ENCODE measurements at places on chromosomes 11 and 22.

- DNase-seq: no peak
Observed at GRCh38 chr22:27617214-27617881, 184.2 kb downstream of the MN1 start.

GRCh38 chr11:29527391-29527936 lies 489.4 kb downstream of the KCNA4 start:
- DNase-seq: peak; percentile 39

- DNase-seq: no peak
Observed at GRCh38 chr11:114472661-114473060, 33.4 kb downstream of the REXO2 start.

DNA sequence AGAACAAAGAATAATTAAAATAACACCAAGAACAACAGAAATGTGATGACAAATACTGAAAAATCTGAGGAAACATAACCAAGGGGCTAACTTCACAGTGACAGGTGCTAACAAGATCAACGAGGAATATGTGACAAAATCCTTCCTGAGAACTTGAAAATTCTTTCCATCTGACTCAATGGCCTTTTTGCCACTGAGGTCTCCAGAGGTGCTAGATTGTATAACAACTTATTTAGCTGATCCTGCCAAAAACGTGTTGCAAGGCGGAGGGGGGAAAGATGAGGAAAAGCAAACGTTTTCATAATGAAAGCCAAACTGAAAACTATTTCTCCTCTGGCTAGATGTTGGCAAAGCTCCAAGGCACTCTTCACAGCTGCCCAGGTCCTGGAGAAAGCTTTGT lies 364.5 kb downstream of the NTM start:
- no peak for DNase-seq

DNA sequence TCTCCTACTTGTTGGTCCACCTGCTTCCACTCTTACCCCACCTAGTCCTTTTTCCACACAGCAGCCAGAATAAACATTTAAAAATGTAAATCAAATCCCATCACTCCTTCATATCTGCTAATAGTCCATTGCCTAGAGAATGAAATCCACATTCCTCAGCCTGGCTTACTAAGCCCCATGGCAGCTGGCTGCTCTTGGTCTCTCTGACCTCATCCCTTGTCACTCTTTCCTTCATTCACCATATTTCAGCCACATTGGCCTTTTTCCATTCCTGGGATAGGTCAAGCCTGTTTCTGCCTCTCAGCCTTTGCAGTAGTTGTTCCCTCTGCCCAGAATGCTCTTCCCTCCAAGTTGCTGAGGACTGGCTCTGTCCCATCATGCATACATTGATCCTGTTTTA lies 512.8 kb downstream of the INSC start:
- DNase-seq: no peak

- no peak for DNase-seq
Observed at GRCh38 chr22:19604711-19605268, 80.6 kb upstream of the CLDN5 start.

DNA sequence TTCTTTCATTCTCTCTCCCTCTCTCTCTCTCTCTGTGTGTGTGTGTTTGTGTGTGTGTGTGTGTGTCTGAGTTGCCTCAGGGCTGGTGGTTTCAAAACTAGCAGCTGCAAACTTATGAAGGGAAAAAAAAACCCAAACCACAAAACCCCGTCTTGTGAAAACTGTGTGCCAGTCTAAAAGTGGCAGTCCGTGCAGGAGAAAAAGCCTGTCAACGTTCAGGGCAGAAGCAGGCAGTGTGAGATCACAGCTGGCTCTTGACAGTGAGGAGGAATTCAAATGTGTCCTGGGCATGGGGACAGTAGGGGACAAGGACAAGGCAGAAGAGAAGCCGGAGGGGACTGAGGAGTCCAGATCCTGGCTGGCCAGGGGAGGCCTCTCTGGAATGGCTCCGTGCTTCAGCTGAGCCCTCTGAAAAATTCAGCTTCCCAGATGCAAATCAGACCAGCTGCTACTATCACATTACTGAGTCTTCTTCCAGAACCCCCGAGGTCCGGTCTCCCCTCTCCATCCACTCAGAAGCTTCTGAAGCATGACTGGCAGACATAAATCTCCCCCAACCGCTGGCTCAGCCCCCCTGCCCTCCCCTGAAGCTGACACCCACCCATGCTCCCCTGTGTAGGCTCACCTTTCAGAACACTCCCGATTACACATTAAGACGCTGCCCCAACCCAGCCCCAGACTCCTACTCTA lies 31.9 kb downstream of the FLI1 start:
- DNase-seq: no peak

GRCh38 chr11:25612806-25613205 lies 719.1 kb upstream of the ANO3 start:
- DNase-seq: no peak

DNA sequence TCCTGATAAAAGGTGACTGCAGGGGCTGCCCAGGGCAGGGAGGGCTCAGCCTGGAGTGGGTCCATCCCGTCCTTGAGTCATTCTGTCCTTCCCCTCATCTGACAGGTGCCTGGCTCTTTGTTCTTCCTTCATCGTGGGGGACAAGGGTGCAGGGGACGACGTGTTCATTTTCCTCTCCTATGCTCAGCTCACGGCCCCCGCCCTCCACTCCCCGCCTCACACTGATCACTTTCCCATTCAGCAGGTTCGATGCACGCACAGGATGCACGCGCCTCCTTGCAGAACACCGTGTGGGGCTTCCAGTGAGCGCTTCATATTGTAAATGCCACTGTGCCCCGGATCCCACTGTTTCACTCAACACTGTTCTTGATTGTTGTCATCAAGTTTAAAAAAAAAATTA lies 32.7 kb upstream of the SHANK2 start:
- DNase-seq: no peak

DNA sequence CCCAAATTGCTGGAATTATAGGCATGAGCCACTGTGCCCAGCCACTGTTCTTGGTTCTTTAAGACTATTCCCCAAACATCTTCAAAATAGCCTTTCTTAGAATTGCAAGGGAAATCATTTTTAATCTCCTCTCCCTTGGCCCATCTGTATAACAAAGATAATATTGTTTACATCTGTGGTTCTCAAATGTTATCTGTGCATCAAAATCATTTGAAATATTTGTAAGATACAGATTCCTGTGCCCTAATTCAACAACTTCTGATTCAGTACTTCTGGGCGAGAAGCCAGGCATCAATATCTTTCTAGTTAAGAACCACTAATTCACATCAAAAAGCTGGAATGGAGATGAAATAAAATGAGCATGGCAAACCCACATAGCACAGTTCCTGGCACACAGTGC lies 83.0 kb downstream of the TMPRSS5 start:
- DNase-seq: no peak

DNA sequence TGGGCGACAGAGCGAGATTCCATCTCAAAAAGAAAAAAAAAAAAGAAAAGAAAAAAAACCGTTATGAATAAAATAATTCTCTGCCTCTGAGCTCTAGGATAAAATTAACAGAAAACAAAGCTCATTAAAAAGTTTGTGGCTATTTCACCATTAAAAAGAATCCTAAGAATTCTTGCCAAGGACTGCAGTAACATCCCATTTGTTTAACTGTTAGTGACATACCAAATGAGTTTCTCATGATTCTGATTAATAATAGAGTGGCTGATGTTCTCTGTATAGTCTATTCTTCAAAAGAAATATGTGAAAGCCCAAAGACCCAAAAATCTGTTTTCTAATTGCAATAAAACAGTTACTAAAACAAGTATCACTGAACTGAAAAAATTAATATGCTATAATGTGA lies 19.7 kb downstream of the CLNS1A start:
- DNase-seq: no peak

DNA sequence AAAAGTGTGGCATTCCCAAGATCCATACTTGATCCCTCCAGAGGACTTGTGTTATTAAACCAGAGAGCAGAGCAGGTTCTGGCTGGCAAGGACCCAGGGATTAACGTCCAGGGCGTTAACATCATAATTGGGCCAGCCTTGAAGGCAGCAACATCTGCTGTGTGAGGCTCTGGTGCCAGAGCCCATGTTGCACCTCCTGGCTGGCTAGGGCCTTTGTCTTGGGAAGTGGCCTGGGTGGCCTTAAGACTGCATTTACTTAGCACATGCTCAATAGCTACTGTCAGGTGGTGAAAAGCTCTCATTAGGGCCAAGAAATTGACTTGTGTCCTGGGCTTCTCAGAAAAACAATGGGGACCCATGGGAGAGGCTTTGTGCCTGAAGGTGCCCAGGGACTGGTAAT lies 66.6 kb downstream of the CACNG2 start:
- peak; percentile 89 for DNase-seq

- DNase-seq: no peak
Observed at GRCh38 chr22:49739138-49739537, 88.5 kb downstream of the BRD1 start.

GRCh38 chr11:111414267-111414931 lies 35.3 kb upstream of the POU2AF1 start:
- no peak for DNase-seq

- no peak for DNase-seq
Observed at GRCh38 chr22:27409299-27409698, 392.3 kb downstream of the MN1 start.

- no peak for DNase-seq
Observed at GRCh38 chr22:33232071-33232470, 173.9 kb upstream of the SYN3 start.

DNA sequence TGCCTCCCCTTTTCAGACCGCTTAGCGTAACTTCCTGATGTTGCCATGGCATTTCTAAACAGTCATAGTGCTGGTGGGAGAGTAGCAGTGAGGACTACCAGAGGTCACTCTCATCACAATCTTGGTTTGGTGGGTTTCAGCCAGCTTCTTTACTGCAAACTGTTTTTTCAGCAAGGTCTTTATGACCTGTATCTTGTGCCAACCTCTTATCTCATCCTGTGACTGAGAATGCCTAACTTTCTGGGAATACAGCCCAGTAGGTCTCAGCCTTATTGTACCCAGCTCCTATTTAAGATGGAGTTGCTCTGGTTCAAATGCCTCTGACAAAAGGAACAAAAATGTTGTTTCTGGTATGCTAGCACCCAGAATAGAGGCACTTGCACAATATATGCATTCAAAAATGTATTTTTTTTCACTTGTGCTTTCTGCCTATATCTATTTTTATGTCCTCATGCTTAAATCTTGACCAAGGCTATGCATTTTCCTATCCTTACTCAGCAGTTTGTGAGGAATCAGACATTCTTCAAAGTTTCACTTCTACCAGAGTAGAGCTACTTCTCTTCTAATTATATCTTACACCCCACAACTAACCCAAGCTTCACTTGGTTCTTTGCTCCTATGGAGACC lies 16.1 kb upstream of the OR51M1 start:
- DNase-seq: no peak
